Hematopoietic multipotent progenitor cell (in vitro differentiated cells): ENCODE measurements at places on chromosomes 4 and X.
A peak's percentile ranks its signal among the peaks of the same experiment; 100 is the strongest.

- DNase-seq, result no peak
These were observed 28.5 kb downstream of the TRIM2 start for GRCh38 chr4:153232768-153233167.

- no peak for DNase-seq
These were observed 150.2 kb downstream of the RRAGB start for GRCh38 chrX:55867708-55868107.

DNA sequence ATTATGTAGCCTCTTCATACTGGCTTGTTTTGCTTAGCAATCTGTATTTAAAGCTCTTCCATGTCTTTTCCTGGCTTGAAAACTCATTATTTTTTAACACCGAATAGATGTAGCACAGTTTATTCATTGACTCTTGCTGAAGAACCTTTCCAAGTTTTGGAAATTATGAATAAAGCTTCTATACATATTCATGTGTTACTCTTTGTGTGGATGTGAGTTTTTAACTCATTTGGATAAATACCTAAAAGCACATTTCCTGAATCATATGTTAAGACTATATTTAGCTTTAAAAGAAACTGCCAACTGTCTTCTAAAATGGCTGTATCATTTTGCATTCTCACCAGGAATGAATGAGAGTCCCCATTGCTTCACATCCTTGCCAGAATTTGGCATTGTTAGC, 2061.7 kb upstream of the AGA start:
- no peak for DNase-seq

DNA sequence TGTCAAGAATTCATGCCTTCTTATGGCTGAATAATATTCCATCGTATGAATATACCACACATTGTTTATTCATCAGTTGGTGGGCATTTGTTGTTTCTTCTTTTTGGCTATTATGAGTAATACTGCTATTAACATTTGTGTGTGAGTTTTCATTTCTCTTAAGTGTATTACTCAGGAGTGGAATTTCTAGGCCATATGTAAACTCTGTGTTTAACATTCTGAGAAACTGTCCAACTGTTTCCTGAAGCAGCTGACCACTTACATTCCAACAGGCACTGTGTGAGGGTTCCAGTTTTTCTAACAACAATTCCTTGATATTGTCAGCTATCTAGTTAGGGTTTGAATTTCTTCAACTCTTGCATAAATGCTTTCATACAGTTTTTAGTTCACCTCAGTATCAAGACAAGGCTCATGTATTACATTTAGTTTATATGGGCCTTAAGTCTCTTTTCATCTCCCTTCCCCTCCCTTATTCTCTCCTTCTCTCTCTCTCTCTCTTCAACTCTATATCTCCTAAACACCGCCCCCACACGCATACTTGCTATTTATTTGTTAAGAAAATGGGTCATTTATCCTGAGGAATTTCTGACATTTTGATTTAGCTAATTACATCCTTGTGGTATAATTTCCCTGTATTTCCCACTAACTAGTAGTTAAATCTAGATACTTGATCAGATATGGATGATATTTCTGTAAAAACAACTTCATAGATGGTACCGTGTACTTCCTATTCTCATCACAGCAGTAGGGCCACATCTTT, 77.4 kb downstream of the WDR19 start:
- no peak for DNase-seq

DNA sequence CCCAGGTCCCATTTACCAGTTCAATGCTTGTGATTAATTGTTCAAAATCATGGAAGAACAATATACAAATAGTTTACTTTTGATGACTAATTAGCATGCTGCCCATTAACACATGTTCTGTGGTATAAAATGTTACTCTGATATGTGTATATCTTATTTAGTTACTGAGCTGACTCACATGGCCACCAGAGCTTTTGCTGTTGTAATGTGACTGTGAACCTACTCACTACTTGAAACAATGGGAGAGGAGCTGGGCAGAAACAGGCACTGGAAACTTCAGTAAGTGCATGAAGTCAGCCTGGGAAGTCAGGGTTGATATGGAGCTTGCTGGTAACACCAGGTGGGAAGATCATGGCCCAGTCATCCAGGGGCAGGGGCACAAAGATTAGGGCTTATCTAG, 72.7 kb upstream of the MAD2L1 start:
- DNase-seq, result no peak

- DNase-seq, result no peak
These were observed 244.6 kb upstream of the BOD1L1 start for GRCh38 chr4:13872155-13872554.

DNA sequence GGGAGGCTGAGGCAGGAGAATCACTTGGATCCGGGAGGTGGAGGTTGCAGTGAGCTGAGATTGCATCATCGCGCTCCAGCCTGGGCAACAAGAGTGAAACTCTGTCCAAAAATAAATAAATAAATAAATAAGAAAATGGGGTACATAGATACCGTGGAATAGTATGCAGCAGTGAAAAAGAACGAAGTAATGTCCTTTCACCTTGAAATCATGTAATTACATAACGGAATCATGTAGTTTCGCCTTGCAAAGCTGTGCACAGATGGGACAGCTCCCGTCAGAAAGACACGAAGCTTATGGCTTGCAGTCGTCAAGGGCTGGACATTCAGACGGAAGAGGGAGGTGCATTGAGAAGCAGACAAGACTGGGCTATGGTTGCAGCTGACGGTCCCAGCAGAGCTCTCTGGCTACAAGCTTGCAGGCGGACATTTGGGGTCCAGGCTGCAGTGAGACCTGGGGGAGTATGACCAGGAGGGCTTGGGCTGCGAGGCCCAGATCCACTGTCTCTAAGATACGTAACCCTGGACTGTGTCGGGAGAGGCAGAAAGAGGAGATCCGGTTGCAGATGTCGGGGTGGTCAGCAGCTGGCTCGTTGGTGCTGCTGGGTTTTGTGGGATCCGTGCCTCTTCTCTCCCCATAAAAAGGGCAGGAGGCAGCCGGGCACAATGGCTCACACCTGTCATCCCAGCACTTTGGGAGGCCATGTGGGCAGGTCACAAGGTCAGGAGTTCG, 6.2 kb upstream of the P2RY8 start:
- no peak for DNase-seq

- DNase-seq, result no peak
These were observed 41.4 kb upstream of the RBPJ start for GRCh38 chr4:26279446-26279845.

GRCh38 chrX:40953369-40953768, 131.9 kb upstream of the USP9X start:
- no peak for DNase-seq

DNA sequence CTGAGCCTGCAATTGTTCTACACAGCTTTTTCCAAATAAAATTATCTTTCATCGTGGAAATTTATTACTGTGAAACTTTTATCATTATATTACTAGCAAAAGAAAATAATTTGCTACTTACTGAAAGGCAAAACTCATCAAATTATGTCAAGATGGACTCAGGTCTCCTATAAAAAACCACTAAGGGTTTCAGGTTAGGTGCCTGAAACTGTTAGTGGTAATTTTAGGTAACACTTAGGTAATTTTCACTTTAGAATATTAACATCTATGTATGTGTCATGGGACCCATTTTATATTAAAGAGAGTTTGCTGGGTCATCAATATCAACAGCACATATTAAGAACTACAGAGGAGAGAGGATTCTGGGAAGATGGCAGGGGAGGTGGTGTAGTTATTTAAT, 651.5 kb downstream of the CENPC start:
- no peak for DNase-seq

DNA sequence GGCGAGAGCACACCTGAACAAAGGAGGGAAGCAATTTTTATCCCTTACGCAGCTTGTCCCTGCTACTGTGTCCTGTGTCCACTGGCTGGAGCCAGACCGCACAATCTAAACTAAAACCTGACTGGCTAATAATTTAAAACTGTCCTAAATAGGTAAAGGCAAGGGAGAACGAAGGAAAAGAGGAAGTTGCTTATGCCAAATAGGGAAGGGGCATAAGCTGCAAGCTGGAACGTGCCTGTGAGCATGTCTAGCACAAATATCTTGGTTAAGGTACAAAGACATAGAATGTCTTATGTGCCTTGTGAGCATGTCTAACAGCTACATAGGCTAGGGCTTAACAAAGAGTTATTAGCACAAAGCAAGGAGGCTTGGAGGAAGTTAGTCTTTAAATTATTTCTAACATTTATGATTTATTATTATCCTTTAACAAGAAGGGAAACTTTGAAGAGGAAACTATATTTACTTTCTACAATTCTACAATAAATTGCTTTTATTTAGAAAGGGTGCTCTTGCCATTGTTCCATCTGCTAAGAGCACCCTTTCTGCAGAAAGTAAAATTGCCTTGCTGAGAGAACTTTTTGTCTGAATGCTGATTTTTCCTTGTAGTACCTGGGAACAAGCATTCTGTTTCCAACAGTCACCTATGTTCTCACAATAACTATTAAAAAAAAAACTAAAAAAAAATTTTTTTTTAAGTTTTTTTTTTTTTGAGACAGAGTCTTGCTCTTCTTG, 80.6 kb upstream of the CBR4 start:
- no peak for DNase-seq

GRCh38 chr4:16118090-16118489, 34.3 kb upstream of the PROM1 start:
- DNase-seq, result no peak

DNA sequence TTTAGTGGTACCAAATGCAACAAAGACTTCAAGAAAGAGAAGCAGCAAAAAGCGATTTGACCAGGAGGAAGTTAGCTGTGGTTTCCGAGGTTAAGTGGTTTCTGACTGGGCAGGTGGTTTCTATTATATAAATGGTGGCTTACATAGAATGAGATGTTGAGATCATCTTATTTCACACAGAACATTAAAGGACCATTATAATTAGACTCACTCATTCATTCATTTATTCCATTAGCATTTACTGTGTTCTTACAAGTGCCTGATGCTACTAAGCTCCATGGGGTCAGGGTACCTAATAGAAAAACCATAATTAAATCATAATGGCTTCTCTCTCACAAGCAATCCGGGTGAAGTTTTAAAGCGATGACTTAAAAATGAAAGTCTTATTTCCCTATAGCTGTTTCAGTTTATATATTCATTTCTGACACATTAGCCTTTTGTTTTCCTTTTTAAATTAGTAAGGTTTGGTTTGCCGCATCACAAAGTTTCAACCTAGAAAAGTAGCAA, 10.6 kb downstream of the TSPAN6 start:
- no peak for DNase-seq

GRCh38 chr4:124810827-124811226, 98.3 kb upstream of the ANKRD50 start:
- DNase-seq, result no peak

DNA sequence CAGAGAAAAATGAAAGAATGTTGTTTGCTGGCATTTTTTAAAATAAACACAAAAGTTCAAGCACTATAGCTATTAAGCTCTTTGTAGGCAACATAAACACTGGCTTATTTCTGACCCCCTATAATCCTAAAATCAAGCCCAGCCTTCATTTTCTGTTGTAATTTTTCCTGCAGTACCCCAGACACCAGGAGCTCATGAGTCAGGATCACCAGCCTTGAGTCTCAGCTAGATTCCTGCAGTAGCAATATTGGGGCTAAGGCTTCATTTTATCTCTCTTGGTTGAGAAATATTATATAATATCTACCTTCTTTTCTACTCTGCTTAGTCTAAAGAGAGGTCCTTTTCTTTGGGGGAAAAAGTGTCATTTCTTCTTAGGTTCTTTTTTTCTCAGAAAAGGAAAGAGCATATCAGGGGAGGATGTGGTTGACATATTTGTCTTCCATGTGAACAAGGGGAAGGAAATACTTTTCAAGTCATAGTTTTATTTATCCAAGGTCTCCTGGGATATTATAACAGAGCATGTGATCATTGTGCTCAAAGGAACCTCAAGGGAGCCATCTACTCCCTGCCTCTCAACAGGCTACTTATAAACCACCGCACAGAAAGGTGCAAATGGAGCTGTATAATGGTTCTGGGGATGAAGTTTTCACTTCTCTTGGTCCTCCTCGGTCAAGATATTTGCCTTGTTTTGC, 678.3 kb upstream of the NR3C2 start:
- no peak for DNase-seq

DNA sequence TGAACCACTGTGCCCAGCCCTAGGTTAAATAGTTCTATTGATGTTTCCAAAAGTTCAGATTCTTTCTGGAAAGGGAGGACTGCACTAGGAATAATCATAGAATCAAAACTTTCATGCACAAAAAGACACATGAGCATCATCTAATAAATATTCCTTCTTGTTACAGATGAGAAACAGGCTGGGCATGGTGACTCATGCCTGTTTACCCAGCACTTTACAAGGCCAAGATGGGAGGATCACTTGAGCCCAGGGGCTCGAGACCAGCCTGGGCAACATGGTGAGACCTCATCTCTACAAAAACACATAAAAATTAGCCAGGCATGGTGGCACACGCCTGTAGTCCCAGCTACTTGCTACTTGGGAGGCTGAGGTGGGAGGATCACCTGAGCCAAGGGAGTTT, 27.7 kb downstream of the LARP7 start:
- DNase-seq, result no peak

GRCh38 chr4:152106113-152106763, 345.4 kb upstream of the GATB start:
- DNase-seq, result peak; percentile 71

DNA sequence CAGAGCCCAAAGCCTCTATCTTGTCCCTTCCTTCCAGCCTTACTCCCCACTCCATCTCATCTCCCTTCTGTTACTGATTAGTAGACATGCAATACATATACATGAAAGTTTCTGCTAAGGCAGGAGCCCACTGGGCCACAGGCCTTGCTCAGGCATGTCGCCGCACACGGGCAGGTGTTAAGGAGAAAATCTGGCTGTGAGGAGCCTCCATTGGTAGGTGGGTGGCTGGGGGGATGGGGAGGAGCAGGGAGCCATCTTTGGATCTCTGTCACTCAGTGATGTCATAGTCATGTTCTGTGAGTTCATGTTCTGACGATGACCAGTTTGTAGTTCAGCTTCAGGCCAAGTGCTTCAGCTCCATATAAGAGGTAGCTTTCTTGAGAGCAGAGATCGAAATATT, 2.9 kb upstream of the HMGB3 start:
- DNase-seq, result no peak

- no peak for DNase-seq
These were observed 1.6 kb downstream of the SNX25 start for GRCh38 chr4:185211035-185211434.

DNA sequence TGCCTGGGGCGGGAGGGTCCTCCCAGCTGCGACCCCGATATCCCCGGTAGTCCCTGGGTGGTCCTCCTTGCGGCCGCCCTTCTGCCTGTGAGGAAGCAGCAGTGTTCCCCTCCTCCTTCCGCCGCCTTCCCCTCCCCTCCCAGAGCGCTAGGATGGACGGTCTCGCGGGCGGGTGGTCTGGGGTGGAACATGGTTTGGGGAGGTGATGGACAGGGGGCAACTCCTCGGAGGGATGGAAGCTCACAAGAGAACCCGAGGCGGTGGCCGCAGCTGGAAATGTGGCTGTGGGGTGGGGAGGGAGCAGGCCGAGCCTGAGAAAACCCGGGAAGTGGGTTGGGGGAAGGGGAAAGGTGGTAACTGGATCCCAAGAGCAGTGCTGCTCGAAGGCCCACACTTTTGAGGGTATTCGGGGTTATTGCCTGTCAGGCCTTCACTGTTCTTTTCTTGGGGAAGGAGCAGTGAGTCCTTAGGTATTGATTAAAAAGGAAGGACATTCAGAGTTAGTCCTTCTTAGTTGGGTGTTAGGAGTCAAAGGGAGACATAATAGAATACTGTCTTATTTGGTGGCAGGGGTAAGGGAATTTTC, 581 bp downstream of the UBE2K start:
- DNase-seq, result no peak

GRCh38 chr4:53788621-53789020, 197.3 kb upstream of the LNX1 start:
- DNase-seq, result no peak
